ENCODE measurements at places on chromosomes 11 and 22.

GRCh38 chr11:35096723-35097122, 42.2 kb upstream of the CD44 start:
- no peak for DNase-seq

GRCh38 chr22:44278243-44279068, 34.3 kb downstream of the SHISAL1 start:
- no peak for DNase-seq

GRCh38 chr22:26898946-26899605, 241.7 kb downstream of the MIAT start:
- no peak for DNase-seq

DNA sequence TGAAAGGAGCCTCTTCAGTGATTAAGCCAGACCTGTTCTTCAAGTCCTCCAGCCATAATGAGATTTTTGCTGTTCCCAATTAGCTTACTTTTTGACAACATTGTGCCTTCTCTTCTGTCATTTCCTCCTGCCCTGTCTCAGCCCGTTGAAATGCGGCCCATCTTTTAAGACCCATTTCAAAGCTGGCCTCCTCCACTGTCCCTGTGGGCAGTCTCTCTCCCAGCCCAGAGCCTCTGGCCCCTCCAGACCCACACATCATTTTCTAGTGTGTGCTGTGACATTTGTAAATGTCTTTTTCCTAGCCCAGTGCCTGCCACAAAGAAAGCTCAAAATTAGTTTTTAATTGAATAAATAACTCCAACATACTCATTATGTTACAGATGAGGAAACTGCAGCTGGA, 70.9 kb downstream of the BUD13 start:
- DNase-seq, result no peak

DNA sequence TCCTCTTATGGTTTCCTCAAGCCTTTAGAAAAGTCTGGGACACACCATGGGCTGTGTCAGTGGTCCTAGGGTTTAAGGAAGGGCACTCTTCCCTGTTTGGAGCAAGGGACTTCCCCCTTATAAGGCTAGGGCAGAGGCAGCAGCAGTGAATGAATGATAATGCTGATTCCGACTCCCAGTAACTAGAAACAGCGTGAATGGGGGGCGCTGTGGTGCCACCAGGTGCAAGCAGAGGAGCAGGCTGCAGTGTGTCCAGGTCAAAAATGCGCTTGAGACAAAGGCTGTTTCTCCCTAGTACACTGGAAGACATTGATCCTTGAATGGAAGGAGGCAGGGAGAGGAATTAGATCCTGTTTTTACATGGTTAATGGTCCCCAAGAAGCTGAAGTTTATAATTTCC, 11.6 kb upstream of the RIC3 start:
- DNase-seq, result no peak

DNA sequence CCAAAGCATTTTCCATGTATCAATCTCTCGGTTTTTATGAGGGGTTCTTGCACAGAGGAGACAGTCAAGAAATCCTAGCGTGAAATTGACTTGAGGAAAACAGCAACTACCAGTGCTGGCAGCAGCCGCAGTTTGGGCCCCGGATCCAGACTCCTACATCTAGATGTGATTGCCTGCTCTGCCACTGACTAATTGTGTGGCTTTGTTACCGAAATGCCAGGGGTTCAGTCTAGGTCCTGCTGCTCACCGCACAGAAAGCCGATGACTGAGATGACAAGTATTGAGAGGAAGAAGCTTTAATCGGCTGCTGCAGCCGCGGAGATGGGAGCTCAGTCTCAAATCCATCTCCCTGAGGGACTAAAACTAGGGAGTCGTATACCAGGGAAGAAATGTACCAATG, 8.2 kb upstream of the GLB1L3 start:
- no peak for DNase-seq

GRCh38 chr11:108803776-108804175, 138.9 kb downstream of the DDX10 start:
- DNase-seq, result no peak

DNA sequence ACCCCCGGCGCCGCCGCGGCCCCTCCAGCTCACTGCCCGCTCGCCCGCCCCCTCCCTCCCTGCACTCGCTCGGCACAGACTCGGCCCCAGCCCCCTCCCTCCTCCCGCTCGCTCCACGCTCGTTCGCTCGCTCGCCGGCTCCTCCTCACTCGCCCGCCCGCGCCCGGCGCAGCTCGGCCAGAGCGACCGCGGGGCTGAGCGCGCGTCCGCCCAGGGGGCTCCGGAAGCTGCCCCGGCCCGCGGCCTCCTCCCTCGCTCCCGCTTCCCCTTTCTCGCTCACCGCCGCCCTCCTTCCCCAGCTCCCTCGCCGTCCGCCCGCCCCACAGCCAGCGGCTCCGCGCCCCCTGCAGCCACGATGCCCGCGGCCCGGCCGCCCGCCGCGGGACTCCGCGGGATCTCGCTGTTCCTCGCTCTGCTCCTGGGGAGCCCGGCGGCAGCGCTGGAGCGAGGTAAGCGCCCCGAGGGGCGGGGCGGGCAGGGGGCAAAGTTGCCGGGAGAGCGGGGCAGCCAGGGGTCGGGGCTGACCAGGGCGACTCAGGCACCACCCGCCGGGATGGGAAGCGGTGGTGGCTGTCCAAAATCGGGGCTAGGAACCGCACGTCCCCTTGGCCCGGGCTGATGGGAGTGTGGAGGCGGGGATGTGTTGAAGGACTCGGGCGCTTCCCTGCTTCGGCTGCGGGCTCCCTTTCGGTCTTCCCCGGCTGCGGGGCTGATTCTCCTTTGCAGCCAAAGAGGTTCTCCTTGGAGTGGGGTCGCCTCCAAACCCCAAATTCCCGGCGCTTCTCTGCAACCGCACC, at the start of gene SEZ6L:
TSS of gene SEZ6L (plus strand) at position 148 of the 797 bp plus-strand sequence. CDS start at position 356, 208 bp downstream.
- DNase-seq, result no peak

GRCh38 chr11:33068611-33069340, 29.4 kb downstream of the TCP11L1 start:
- DNase-seq, result no peak

DNA sequence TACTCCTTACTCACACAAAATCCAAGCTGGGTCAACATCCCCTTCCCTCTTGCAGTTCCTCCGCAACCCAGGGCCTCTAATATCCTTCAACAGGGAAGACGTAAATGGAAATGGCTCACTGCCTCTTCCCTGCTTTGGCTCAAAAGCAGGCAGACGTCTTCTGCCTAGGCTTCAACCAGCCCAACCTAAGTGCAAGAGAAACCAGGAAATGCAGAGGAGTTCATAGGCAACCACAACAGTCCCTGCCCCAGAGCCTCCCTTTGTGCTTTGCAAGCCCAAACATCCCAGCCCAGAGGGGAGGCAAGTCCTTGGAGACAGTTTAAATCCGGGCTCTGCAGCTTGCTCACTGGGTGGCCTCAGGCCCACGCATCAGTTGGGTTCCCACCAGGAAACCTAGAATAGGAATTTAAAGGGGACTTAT, 33.3 kb downstream of the CD6 start:
- DNase-seq, result no peak

DNA sequence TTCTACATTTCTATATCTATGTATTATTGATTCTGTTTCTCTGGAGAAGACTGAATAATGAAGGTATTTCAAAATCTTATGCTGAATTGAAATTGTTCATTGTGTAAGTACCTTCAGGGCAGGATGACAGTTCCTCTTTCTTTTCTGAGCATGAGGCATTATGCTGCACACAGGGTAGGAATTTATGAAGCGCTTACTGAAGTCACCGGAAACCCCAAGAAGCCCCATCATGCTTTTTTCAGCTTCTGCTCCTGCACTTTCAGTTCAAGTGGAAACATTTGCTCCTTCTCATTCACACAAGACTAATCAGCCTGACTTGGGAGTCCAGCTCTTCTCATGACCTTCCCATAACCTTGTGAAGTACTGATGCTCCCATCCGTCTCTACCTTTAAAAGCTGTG, 314.7 kb upstream of the SORL1-AS1 start:
- DNase-seq, result no peak

DNA sequence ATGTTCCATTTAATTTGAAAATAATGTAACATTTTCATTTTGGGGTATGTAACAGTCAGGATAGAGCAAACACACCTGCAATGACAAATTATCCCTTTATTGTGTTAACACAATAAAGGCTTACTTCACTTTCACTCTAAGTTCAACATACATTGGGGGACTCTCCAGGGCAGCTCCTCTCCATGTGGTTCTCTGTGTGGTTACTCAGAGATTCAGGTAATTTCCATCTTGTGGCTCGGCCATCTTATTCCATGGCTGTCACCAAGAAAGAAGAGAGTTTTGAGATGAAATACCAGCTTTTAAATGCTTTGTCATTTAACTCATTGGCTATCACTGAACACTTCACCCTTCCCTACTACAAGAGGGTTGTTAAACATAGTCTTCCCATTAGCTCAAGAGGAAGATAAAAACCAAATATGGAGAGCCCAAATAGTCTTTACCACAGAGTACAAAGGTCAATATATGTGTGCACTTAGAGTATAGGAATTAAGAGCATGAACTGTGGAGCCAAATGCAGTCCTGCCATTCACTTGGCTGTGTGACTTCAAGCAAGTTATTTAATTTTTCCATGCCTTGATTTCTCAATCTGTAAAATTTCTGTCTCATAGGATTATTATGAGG, 10.6 kb upstream of the TPH1 start:
- DNase-seq, result no peak

GRCh38 chr11:108926171-108926840, 261.4 kb downstream of the DDX10 start:
- no peak for DNase-seq

- no peak for DNase-seq
Observed at GRCh38 chr11:62398011-62398994, 20.5 kb upstream of the SCGB1A1 start.

- DNase-seq, result no peak
Observed at GRCh38 chr11:72326151-72326848, 82.3 kb upstream of the PHOX2A start.

DNA sequence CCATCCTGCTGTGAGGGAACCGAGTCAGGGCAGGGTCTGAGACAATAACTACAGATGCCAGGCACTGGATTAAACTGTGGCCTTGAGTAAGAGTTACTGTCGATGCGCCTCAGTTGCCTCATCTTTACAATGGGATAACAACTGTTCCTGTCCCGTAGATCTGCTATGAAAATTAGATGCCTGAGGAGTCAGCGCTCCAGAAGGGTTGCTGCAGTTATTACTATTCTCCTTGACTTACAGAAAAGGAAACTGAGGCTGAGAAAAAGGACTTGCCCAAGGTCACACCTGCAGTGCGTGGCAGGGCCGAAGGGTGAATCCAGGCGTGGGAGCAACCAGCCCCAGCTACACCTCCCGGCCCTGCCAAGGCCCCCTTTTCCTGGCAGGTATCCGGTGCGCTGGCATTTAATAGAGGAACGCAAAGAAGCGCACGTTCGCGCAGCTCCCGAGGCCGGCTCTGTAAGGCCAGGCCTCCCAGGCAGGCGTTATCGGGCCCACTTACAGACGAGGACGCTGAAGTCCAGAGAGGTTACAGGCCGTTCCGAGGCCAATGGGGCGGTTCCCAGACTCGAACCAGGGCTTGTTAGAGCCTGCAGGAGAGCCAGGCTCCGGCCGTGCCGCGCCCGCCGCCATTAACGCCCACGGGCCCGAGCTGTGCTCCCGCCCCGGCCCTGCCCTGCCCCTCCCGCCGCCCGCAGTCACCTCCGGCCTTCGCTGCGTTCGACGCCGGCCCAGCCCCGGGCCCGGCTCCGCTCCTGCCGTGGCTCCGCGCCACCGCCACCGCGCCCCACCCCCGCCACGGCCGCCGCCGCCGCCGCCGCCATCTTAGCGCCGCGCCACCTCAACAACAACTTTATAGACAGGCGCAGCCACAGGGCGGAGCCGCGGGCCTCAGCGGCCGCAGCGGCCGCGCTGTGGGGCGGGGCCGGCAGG, at the start of gene C11orf68:
TSS of gene C11orf68 (minus strand) at position 852 of the 930 bp plus-strand sequence. CDS start at position 821, 31 bp downstream.
- DNase-seq, result no peak

DNA sequence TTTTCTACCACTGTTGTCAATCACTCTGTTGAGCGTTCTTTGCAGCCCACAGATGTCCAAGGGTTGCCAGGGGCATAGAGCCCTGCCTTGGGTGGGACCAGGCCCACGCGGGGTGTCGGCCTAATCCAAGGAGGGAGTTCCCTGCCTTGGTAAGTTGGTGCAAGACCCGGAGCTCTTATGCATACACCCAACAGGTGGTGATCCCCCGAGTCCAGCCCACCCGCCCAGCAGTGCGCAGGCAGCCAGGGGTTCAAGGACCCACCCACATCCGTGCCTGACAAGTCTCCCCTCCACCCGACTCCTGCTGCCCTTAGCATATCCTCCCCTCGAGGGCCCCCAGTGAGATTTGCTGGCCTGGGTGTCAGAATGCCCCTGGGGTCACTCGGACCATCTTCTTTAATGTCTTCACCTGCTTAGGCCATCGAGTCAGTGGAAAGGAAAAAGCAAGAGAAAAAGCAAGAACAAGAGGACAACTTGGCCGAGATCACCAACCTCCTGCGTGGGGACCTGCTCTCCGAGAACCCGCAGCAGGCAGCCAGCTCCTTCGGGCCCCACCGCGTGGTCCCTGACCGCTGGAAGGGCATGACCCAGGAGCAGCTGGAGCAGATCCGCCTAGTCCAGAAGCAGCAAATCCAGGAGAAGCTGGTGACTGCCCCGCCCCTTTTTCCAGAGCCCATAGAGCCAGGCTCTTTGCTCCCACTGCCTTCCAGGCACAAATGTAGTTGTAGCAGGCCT, 12.2 kb downstream of the RIBC2 start:
- no peak for DNase-seq

DNA sequence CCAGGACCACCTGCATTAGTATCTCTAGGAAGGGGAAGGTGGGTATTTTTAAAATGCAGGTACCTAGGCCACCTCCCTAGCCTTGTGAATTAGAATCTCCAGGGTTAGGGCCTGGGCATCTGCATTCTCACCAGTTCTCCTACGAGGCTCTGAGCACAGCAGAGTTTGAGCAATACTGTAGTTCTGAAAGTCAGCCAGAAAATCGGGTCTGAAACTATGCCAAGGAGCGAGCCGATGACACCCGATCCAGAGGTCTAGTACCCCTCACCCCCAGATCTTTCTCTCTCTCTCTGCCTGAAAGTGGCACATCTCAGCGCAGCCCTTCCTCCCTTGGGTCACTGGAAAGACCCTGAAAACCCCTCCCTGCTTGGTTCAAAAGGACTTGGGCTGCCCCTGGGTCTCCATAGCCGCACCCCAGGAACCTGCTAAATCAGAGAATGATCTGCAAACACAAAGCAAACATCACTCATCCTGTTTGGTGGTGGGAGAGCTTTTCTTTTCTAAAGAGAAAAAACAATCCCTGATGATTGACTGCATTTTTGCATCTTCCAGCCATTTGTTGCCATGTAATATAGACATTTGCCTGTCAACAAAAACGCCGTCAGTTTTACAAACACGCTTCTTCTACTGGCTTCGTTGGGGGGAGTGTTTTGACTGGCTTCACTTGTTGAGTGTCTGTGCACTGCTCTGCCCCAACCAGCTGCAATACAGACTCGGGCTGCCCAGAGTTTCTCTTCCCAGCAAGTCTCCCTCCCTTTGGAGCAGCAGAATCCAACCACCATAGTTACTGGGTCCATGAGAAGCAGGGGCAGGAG, 229.9 kb downstream of the MN1 start:
- no peak for DNase-seq

- no peak for DNase-seq
Observed at GRCh38 chr22:41825376-41825775, 7.5 kb upstream of the SREBF2 start.

- no peak for DNase-seq
Observed at GRCh38 chr11:58773337-58773736, 41.6 kb upstream of the GLYAT start.
